ENCODE measurements at places on chromosomes 6 and 20. TPM values are rescaled to one million over a fixed set of nuclear protein-coding genes. Genes with fewer than 3 reads are reported as not detected.
A peak's percentile ranks its signal among the peaks of the same experiment; 100 is the strongest.

GRCh38 chr6:88584581-88585275 lies 378.7 kb downstream of the RNGTT start:
- DNase-seq, result no peak

- no peak for DNase-seq
Measured at GRCh38 chr20:46194409-46194808, 76.3 kb downstream of the CD40 start.

DNA sequence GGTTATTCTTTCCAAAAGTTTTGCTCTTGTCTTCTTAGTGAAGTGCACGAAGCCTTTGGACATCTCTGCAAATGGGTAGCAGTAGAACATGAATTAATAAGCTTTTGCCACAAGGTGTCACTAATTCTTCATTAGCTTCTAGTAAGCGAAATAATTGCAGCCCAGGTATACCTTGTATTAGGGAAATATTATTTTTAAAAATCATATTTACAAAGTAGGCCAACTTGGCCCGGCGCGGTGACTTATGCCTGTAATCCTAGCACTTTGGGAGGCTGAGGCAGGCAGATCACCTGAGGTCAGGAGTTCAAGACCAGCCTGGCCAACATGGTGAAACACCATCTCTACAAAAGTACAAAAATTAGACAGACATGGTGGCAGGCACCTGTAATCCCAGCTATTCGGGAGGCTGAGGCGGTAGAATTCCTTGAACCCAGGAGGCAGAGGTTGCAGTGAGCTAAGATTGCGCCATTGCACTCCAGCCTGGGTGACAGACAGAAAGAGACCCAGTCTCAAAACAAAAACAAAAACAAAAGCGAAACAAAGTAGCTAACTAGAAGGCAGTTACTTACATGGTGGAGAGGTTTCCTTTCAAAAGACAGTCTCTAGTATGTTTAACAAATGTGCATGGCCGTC lies 8.8 kb upstream of the RSPH3 start:
- peak; percentile 29 for DNase-seq

The THBD gene
- polyA plus RNA-seq, result 19.1 TPM

All from A549 (cell line).